ENCODE measurements at places on chromosomes 1 and 21. TPM values are rescaled to one million over a fixed set of nuclear protein-coding genes. Genes with fewer than 3 reads are reported as not detected.

The CD84 gene
- not detected for total RNA-seq

The MAEL gene
- 0.20 TPM for total RNA-seq

The RHOC gene
- total RNA-seq = 497 TPM

The ANGPTL1 gene
- total RNA-seq = not detected

GRCh38 chr21:38417726-38418125 is 80.6 kb downstream of the ERG start:
- no peak for DNase-seq

GRCh38 chr1:229047840-229048620 is 222.9 kb upstream of the RAB4A start:
- no peak for DNase-seq

DNA sequence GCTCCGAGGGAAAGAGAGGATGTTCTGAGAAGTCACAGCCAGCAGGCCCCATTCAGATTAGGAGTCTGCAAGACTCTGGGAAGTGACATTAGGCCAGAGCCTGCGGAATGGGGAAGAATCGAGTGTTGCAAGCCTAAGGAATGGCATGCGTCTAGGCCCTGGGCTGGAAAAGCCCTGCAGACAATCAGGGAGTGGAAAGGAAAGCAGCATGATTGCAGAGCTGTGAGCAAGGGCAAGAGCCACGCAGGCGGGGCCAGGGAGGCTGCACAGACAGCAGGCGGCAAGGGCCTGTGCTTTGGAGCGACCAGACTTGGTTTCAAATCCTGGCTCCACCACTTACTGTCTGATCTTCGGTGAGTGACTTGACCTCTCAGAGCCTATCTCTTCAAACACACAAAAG is 118.2 kb downstream of the RRAGC start:
- no peak for DNase-seq

DNA sequence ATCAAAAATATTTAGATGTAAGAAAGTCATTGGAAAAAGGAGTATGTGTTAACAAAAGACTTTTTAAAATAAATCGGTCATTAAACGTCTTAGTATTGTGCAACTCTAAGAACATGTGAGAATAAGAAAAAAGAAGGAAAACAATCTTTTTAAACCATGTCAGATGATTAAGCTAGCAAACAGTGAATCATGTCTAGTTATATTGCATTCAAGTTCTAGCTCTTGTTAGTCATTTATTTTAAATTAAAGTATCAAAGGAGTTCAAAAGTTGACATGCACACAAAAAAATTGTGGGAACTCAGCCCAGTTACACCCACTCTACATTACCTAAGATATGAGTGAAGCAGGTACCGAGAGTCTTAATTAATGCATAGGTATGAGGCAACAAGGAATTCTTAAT is 9.8 kb downstream of the FRRS1 start:
- peak; percentile 67 for DNase-seq

DNA sequence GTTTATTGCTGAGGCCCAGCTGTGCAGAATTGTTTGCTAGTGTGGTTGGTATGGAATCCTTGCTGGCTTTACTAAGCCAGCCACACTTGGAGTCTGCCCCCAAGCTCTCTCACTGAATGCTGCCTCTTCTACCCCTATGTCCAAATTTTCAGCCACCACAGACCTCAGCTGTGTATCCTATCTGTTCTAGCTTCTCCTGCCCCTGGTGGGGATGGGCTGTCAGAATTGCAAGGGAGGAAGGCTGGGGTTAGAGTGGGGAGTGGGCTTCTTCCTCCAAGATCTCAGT is 4.4 kb downstream of the NHLH1 start:
- DNase-seq = no peak

DNA sequence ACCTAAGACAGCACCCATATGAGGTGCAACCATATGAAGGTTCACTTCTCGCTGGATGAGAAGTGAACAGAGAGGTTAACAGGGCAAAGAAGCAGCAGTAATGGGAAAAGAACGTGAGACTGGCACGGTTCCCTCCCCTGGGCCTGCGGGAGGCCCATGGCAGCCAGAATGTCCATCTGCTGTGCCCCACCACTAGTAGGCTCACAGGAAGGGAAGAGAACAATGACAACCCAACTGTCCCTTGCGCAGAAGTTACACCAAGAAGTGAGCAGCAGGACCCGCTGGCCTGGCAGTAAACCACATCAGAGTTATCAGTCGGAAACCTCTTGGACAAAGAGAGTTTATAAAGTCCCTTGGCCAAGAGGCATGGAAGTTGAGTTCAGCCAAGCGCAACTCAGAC is 11.3 kb downstream of the HIVEP3 start:
- no peak for DNase-seq

DNA sequence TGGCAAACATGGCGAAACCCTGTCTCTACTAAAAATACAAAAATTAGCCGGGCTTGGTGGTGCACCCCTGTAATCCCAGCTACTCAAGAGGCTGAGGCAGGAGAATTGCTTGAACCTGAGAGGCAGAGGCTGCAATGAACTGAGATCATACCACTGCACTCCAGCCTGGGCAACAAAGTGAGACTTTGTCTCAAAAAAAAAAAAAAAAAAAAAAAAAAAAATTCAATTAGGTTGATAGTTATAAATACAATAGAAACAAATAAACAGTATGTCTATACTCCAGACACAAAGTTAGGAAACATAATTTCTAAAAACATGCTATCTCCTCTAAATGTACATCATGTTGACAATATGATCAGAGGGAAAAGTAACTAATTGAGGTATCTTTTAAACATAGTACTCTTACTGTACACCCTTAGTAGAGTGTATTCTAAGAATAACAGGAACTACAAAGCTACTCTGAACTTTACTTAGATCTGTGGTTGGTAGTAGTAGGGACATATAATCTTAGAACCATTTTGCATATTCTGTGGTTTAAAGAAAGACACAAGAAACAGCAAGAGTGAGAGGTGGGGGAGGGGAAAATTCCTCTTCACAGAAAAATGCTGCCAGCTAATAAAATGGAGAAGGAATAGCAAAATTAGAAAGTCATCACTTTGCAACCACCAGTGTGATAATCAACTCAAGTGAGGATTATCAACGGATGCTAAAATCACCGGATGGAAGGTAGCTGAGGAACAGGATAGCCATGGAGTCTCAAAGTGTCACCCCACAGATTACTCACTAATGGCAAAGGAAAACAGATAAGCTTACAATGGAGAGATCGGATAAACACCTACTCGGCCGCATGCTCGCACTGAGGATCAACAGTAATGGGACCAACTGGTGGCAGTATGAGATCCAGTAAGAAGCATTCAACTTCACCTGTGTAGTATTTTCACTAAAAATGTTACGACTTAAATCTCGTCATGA is 35.0 kb downstream of the MTOR start:
- no peak for DNase-seq

Data from M059J (cell line).